Activated CD8-positive, alpha-beta memory T cell treated with anti-CD3 and anti-CD28 coated beads for 4 hours (primary cell): ENCODE measurements at places on chromosomes 11 and 22.

- no peak for DNase-seq
Measured at GRCh38 chr11:69870766-69871165, 51.5 kb upstream of the FGF3 start.

DNA sequence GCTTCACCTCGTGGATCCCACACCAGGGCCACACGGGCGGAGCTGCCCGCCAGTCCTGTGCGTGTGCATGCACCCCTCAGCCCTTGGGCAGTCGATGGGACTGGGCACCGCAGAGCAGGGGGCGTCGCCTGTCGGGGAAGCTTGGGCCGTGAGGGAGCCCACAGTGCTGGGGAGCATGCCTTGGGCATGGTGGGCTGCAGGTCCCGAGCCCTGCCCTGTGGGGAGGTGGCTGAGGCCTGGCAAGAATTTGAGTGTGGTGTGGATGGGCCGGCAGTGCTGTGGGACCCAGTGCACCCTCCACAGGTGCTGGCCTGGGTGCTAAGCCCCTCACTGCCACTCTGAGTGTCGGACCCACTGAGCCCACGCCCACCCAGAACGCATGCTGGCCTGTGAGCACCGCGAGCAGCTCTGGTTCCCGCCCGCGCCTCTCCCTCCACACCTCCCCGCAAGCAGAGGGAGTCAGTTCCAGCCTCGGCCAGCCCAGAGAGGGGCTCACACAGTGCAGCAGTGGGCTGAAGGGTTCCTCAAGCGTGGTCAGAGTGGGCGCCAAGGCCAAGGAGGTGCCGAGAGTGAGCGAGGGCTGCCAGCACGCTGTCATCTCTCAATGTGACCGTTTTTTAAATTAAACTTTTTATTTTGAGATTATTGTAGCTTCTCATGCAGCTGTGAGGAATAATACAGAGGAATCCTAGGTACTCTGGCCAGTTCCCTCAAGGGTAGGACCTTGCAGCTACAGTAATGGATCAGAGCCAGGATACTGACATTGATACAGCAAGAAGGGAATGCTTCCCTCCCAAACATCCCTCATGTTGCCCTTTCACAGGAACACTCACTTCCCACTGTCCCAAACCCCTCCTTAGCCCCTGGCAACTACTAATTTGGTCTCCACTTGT lies 127.7 kb downstream of the CRYBB2 start:
- DNase-seq = no peak

DNA sequence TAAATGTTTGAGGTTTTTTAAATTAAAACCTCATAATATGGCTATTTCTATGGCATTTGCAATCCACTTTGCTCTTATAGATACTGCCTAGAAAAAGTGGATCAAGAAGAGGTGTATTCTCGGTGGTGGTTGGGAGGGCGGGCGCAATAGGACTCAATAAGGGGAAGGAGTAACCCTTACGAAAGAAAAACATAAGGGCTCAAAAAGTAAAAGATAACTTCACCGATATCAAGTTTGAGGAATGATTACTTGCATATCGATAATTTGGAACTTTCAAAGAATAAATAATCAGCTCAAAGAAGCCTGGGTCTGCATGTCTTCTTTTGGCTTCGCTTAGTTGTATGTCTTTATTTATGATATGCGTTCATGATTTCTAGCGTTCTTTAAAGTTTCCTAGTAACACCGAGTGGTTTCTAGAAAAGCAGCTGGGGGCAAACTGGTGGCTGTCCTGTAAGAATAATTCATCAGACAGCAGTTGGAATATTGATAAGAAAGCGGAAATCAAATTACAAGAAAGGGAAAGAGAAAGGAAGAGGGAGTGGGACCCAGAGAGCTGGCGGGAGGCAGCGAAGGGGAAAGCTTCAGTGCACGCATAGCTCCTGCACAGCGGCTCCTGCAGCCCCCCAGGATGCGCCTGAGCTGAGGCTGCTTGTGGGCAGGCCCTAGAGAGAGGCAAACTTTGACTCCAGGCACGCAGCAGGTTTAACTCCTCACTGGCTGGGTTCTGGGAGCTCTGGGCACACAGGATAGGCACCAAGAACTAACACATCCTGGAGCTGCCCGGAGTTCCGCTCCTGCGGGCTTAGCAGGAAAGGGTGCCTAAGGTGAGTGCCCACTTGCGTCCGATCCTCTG lies 9.1 kb upstream of the FLI1 start:
- DNase-seq = no peak

- no peak for DNase-seq
Measured at GRCh38 chr11:64670975-64671374, 52.0 kb downstream of the NRXN2 start.

GRCh38 chr22:50456466-50457234 lies 18.2 kb downstream of the SBF1 start:
- DNase-seq = no peak

DNA sequence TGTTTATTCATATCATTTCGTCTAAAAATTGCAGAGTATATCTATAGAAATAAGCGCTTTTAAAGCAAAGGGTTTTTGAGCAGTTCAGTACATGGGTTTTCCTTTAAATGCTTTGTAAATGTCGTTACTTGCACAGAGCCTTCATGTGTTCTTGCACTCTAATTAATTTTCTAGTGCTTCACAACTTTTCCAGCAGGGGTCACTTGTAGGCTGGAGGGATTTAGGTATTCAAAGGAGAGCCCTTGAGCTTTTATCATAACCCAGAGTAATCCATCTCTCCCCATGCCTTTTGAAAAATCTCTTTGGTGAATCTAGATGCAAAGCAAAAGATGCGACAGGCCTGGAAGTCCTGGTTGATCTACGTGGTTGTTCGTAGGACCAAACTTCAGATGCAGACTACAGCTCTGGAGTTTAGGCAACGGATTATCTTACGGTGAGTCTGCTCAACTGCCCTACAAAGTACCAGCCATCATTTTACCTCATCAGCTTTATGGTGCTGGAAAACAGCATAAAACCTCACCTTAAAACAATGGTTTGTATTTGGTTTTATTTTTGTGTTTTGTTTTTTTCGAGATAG lies 60.4 kb downstream of the SFI1 start:
- DNase-seq = no peak

- DNase-seq = no peak
Measured at GRCh38 chr22:49942565-49943404, 17.8 kb upstream of the PIM3 start.

GRCh38 chr22:39935612-39936011 lies 24.6 kb upstream of the TMA7B start:
- no peak for DNase-seq

DNA sequence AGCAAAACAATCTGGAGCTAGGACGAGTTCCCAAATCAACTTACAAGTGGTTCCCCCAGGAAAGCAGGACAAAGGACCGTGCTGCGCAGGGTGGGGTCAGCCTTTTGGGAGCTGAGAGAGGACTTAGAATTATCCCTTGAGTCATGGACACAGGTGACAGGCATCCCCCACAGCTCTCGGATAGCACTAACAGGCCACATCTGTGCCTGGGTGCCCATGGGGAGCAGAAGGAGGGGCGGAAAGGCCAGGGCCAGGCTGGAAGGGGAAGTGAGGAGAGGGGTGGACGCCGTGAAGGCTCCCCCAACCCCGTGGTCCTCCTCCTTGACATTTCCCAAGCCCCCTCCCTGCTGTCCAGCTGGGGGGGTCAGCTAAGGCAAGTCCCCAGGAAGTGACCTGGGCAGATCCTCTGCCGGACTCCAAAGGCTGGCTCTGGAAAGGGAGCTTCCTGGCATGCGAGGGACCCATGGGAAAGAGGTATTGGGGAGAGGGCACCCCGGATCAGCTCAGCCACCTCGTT lies 31.6 kb upstream of the A4GALT start:
- DNase-seq = no peak

- no peak for DNase-seq
Measured at GRCh38 chr11:74533421-74533820, 39.9 kb upstream of the LIPT2 start.

DNA sequence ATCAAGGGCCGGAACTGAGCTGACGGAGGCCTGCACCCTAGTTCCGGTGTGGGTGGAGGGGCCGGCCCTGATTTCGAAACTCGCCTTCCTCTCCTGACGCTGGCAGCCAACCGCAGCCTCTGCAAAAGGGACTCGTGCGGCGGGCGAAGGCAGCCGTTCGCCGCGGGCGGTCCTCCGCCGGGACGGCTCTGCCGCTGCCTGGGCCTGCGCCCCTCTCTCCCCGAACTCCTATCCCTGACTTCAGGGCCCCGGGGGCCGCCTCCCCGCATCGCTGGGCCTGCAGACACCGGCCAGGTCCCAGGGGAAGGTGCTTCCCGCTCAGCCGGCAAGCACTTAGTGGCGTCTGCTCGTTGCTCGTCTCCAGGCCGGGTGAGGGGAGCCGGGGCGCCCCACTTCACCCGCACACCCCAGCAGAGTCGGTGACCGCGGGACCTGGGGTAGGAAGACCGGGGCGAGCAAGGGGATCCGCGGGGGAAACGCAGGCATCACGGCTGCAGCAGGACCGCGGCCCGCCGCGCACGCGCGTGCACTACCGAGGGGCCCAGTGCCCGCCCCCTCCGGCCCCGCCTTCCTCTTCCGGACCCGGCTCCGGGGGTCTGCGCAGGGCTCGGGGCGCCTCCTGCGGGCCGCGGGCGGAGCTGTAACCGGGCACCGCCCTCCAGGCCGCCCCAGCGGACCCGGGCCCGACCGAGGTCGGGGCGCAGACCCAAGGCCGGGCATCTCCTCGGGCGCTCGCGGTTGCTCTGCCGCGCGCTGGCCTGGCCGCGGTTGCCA lies 464 bp upstream of the ANKRD13D start:
- peak; percentile 81 for DNase-seq

DNA sequence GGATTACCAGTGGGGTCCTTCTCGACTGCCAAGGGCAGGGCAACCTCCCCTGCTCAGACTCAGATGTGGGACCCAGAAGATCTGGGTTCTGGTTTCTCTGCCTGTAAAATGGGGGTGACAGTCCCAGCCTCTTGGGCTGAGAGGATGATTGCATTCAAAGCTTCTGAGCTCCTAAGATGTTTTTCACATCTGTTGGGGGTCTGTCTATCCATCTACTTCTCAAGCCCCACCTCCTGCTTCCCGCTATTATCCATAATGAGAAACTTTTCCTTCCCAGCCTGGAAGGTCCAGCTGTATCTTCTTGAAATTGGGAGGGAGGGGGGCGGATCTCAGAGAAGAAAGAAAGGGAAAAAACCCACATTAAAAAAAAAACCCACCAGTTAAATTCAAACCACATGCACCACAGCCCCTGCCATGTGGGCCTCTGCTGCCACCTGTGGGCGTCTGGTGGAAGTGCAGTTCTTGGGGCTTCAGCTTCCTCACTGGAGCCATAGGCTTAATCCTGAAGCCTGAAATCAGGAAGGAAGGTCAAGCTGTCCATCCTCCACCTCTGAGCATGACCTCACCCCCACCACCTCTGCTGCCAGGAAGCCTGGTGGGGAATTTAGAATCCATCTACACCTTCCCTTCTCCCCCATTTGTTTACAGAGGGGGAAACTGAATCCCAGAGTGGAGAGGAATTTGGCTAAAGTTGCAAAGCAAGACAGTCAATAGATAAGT lies 27.3 kb downstream of the ARHGEF17 start:
- peak; percentile 62 for DNase-seq

- DNase-seq = no peak
Measured at GRCh38 chr11:93729129-93729616, 12.1 kb downstream of the TAF1D start.

DNA sequence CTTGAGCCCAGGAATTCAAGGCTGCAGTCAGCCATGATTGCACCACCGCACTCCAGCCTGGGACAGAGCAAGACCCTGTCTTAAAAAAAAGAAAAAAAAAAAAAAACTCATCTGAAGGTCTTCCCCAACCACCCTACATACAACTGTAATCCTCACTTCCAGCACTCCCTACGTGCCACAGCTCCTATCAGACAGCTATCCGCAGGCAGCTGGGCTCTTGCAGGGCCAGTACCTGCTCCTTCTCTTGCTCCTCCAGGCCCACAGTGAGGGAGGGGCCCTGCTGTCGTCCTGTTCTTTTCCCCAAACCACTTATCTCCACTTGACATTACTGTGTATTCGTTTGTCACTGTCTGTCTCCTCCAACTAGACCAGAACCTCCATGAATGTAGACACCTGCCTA lies 156.1 kb upstream of the NECTIN1 start:
- DNase-seq = no peak

DNA sequence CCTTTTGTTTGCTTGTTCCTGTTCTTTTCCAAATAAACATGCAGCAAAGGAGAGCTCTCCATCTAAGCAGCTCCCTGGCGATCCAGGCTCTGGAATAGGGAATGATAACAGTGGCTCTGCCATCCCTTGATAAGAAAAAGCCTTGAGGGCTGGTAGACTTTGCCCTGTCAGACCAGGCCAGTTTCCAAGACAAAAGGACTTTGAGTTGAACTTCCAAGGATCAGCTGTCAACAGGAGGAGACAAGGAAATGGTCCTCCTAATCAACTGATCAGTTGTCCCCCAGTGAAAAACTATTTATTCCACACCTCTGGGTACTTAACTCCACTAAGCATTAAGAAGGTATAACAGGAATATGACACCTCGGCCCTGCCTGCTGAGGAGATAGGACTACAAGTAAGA lies 127.8 kb downstream of the PARVA start:
- no peak for DNase-seq

DNA sequence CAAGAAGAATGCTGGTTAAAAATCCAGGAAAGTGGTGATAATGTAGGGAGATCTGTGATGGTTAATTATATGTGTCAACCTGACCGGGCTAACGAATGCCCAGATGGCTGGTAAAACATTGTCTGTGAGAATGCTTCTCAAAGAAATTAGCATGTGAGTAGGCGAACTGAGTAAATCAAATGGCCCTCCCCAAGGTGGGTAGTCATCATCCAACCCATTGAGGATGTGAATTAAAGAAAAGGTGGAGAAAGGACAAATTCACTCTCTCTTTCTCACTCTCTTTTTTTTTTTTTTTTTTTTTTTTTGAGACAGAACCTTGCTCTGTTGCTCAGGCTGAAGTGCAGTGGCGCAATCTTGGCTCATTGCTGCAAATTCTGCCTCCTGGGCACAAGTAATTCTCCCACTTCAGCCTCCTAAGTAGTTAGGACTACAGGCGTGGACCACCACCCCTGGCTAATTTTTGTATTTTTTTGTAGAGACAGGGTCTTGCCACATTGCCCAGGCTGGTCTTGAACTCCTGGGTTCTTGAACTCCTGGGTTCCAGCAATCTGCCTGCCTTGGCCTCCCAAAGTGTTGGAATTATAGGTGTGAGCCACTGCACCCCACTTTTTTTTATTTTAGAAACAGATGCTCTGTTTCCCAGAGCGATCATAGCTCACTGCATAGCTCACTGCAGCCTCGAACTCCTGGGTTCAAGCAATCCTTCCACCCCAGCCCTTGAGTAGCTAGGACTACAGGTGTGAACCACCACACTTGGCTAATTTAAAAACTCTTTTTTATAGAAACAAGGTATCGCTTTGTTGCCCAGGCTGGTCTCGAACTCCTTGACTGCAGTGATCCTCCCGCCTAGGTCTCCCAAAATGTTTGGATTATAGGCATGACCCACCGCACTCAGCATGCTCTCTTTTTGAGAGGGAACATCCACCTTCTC lies 22.0 kb upstream of the P2RY6 start:
- no peak for DNase-seq
